Stimulated activated CD4-positive, alpha-beta T cell treated with anti-CD3 and anti-CD28 coated beads, TNF-alpha, amount 100 ng/mL, for 1 hour (primary cell): ENCODE measurements at places on chromosomes 6 and 20.

GRCh38 chr20:61569825-61570224, 317.8 kb downstream of the CDH4 start:
- DNase-seq, result no peak

GRCh38 chr6:122649701-122650100, 39.5 kb downstream of the PKIB start:
- no peak for DNase-seq

DNA sequence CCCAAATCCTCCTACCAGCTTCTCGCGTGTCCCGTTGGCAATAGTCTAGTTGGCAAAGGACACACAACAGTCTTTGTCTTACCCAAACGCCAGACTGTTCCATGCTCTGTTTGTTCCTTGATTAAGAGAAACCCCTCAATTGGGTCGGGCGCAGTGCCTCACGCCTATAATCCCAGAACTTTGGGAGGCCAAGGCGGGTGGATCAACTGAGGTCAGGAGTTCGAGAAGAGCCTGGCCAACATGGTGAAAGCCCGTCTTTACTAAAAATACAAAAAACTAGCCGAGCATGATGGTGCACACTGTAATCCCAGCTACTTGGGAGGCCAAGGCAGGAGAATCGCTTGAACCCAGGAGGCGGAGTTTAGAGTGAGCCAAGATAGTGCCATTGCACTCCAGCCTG, 153.7 kb downstream of the GRM4 start:
- no peak for DNase-seq

DNA sequence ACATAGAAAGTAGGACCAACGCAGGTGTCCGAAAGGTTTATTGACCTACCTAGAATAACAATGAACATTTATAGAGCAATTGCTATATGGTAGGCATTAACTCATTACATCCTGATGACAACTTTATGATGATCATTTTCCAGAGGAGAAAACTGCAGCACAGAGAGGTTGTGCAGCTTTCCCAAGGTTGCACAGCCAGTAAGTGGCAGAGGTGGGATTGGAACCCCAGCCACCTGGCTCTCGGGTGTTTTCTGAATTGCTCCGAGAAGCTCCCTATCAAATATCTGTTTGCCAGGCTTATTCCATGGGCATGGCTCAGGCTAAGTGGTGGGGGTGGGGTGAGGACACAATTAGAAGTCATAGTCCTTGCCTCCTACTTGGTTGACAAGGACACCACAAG, 24.1 kb upstream of the NFATC2 start:
- no peak for DNase-seq

DNA sequence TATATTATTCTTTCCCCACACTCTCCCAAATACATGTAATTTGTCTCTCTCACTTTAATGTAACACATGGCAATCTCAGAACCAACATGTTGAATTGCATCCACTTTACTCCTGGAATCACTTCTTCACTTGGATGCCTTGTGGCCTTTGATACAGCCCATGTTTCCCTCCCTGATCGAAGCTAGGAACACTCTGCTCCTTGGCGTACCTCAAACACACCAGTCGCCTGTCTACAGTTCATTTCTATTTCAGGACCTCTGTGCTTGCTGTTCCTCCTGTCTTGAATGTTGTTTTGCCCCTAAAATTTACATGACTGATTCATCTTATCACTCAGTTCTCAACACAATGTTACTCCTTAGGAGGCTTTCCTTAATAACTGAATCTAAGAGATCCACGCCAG, 102.3 kb upstream of the VSTM2L start:
- no peak for DNase-seq

DNA sequence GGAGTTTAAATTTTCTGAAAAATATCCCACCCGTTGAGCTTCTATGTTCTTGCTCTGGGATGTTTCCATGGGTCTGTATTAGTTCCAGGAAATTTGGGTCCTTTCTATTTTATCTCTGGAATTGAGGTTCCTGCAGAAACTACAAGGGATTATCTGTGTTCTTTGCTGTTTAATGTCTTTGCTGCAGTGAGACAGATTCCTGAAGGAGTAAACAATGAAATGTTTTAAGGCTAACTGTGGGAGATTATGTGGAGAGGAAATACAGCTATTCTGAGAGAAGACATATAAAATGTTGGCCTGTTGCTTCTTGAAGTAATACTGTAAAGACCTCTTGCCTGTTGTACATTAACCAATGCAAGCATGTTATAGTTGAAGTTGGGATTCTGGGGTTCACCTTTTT, 43.5 kb downstream of the SAMD5 start:
- no peak for DNase-seq

DNA sequence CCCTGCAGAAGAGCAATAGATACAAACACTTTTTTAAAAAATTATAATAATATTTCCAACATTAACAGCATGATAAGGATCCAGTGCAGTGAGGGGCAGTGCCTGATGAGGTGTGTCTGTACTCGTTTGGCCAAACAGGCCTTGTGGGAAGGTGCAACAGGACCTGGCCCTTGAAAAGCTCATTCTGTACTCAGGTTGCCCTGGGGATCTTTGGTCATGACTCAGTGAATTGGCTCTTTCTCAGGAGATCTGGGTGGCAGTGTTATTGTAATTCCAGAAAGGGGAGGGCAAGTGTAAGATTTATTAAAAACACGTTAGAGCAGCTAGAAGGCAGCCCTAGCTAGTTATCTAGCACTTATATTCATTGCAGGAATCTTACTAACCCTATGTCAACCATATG, 2.9 kb upstream of the SPINT3 start:
- no peak for DNase-seq

GRCh38 chr20:4007383-4008025, 7.9 kb downstream of the RNF24 start:
- no peak for DNase-seq

DNA sequence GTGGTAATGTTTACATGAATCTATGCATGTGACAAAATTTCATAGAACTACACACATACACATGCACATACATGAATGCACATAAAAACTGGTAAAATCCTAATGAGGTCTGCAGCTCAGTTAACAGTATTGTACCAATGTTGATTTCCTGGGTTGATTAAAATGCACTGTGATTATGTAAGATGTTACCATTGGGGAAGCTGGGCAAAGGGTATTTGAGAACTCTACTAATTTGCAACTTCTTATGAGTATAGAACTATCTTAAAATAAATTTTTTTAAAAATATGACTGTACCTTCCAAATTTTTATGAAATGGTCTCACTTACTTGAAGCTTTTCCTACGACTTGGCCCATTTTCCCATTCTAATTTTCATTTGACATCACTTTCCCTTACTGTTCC, 43.4 kb upstream of the TENT5A start:
- DNase-seq, result no peak

DNA sequence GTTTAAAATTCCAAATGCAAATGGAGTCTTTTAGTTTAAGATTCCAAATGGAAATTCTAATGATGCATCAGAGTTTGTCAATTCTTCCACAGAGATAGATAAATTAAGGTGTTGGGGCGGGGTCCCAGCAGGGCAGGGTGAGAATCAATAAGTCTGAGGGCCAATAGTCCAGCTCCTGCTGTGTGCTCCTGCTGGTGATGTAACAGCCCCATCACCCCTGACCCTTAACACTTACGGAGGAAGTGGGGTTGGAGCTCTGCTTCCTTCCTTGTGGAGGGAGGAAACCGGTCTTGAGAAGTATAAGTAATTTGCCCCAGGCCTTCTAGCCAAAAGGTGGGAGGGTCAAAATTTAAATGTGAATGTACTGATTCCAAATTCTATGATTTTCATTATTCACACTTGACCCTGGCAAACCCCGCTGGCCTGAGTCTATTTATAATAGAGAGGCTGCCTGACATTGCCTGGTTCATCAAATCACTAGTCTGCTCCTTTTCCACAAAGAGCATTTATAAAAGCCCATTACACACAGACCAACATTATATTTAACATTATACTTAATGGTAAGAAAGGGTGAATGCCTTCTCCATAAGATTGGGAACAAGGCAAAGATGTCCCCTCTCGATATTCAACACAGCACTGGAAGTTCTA, 17.2 kb downstream of the ZBTB2 start:
- no peak for DNase-seq

DNA sequence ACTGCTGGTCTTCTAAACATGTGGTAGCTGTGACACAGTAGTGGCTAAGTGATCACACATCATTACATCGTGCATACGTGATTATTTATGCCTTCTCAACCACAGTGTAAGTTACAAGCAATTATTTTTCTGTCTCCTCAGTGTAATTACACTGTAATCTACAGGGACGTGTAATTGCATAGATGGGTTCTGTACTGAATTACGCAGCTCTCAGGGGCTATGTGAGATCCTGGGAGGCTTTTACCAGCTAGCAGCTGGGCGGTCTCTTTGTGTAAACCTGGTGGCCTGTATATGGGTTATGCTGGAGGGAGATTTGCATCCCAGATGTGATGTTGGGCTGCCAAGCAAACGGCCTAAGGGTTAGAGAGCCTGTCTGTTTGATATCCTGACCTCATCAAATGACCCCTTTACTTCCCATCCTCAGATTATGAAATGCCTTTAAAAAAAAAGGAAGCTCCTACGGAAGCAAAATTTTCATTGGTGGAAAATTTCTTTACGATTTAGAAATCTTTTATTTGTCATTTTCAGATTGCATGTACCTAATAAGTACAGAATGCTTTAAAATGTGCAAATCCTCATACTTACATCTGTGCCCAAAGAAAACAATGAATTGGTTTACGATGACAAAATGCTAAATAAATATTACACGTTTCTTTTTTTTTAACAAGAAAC, 402.8 kb upstream of the JAG1 start:
- no peak for DNase-seq

- DNase-seq, result no peak
These were observed 72.3 kb downstream of the LYRM2 start for GRCh38 chr6:89566008-89566800.

- no peak for DNase-seq
These were observed 281.3 kb downstream of the PTPRK start for GRCh38 chr6:128239146-128239545.

DNA sequence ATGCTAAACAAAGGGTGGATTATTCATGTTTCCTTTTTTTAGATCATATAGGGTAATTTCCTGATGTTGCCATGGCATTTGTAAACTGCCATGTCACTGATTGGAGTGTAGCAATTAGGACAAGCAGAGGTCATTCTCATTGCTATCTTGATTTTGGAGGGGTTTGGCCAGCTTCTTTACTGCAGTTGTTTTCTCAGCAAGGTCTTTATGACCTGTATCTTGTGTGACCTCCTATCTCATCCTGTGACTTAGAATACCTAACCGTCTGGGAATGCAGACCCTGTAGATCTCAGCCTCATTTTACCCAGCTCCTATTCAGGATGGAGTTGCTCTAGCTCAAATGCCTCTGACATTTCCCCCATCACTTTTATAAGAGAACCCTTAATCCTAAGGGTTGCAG, 53.6 kb downstream of the CDS2 start:
- DNase-seq, result no peak

DNA sequence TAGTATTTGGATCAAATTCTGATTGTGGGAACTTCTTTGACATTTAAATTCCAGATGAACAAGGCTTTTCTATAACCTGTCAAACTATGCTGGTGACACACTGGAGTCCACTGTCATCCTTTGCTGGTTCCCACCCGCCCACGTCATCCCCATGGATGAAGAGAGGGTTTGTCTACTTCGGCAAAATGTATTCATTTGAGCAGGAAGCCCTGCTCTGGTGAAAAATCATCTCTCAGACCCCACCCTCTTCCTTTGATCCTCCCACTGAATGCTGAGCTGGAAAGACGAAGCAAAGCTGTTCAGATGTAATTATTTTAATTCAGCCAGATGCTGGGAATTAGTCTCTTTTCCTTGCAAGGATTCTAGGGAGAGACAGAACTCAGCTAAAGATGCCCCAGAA, 50.5 kb downstream of the CPNE5 start:
- no peak for DNase-seq

GRCh38 chr20:40675599-40676221, 13.3 kb downstream of the MAFB start:
- DNase-seq, result no peak

GRCh38 chr20:51463998-51464397, 78.5 kb downstream of the NFATC2 start:
- DNase-seq, result no peak

DNA sequence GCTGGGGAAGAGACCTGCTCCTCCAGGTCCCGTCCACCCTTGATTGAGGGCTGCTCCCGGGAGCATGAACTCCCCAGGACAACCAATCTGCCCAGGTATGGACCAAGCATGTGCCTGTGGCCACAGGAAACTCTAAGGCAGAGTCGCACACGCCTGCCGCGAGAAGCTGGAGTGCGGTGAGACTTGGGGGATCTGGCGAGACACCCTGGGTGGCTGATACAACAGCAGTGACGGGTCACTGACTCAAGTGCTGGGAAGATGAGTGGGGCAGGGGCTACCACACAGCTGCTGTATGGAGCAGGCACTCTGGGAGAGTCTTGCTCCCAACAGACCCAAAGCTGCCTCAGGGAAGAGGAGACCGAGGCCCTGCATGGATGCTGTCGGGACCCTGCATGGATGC, 40.1 kb downstream of the BFSP1 start:
- DNase-seq, result no peak

DNA sequence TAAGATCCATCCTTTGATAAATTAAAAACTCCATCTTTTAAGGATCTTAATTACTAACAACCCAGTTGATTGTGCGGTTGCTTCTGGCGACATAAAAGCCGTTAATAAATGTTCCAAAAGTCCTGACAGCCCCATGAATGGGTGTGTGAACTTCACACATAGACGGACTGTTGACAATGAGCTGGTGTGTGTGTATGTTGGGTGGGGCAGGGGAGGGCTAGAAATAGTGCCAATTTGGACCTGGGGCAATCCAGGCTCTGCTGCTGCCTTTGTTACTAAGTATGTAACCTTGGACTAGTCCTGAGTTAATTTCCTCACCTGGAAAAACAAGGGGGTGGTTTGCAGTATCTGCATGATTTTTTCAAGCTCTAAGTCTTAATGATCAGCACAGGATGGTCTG, 4.2 kb downstream of the MAS1 start:
- no peak for DNase-seq

DNA sequence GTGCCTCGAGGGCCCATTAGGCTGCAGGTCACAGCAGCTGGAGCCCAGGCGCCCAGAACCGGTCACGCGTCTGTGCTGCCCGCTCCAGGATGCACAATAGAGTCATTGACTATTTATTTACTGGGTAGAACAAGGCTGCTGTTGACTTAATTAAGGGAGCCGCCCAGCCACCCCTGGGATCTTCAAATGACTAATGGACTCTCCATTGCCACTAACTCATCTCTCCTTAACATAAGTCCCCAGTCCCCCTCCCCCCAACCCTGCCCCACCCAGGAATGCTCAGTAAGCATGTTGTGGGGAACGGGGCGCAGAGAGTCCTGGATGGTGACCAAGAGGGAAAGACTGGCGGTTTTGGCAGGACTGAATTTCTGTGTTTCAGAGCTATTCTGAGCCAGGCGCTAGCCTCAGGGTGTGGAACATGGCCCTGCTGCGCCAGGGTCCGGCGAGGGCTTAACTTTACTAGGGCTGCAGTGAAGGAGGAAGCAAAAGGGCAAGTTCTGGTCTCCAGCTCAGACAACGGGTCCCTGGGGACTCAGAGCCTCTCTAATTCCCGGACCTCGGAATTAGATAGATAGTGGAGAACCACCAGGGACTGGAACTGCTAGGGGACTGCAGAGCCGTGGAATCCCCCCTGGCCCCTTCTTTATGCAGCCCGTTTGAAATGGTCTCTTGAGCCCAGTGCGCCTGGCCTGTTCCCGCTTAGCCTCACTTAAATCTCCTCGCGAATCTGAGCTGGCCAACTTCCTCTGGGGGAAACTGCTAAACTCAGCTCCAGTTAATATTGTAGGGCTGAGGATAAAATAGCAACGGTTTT, 1.5 kb upstream of the GRIK2 start:
- no peak for DNase-seq

GRCh38 chr6:47202644-47203205, 107.0 kb downstream of the TNFRSF21 start:
- no peak for DNase-seq
